ENCODE measurements at places on chromosomes 5 and 9.

DNA sequence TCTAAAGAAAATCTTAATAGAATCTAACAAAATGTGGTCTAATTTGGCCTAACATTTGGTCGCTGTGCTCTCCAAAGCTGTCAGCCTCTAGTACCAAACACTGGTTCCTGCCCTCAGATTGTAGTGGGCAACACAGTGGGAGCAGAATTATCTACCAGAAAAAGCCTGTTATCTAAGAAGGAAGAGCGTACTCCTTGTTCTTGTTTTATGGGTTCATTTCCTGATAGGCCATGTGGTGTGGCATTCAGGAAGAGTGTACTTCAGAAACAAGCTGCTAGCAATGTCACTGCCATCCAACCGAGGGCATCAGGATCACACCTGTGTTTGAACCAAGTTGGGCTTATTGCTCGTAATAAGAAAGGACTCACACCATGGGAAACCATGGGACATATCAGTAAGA is 487.9 kb upstream of the DAP start:
- DNase-seq: no peak

GRCh38 chr5:35026280-35026840 is 21.4 kb downstream of the AGXT2 start:
- peak; percentile 12 for DNase-seq

- DNase-seq: no peak
These were observed at the start of gene HAPLN1 for GRCh38 chr5:83720836-83721537. HAPLN1 (minus strand) TSS chr5:83720855; CDS start chr5:83673523, 47,332 bp downstream.

GRCh38 chr9:125409637-125410521 is 148.3 kb downstream of the GAPVD1 start:
- no peak for DNase-seq

DNA sequence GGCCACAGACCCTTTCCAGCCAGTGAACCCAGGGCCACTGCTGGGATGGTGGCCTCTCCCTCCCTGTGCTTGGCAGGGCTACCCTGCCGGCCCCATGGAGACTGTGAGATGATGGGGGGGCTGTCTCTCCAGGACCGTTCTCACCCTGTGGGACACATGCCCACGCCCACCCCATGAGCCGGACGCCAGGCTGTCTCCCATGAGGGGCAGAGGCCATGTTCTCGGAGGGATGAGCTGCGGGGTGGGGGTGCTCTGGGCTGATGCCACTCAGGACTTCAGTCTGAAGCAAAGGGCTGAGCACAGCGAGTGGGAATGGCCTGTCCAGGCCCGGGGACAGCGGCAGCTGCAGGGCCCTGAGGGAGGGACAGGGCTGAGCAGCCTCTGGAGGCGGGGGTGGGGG is 88.9 kb downstream of the KCNT1 start:
- DNase-seq: no peak

DNA sequence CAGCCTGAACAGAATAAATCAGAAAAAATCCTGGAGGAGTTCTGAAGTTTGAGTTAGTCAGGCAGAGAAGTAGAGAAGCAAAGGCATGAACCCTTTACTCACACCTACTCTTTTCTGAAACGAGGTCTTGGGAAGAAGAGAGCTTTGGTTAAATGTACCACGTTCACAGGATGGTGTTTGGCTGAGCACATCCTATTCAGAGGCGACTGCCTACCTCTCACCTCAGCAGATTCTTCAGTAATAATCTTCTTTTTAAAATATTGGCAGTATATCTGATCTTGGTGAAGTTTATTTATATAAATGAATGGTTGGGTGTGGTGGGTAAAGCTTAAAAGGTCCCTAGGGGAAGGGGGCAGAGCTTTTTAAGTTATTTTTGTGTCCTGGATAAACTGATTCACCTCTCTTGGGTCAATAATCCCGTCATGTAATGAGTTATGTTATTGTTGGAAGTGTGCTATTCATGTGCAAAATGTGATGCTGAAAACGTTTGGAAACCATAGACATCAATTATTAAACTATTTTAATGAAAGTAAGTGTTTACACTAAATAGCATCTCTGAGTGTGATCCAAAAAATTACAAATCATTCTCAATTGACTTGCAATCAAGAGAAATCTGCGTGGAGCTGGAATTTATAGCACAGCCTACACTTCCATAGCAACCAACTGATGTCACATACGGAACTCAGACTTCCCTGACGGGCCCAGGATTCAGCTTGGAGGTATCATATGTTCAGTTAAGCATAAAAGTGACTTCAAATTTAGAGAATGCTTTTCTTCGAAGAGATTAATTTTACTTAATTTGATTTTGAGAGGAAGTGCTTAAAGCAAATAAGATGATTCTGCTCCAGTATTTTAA is 94.3 kb upstream of the EQTN start:
- DNase-seq: no peak

GRCh38 chr9:98149422-98149821 is 30.4 kb upstream of the TRIM14 start:
- DNase-seq: no peak

DNA sequence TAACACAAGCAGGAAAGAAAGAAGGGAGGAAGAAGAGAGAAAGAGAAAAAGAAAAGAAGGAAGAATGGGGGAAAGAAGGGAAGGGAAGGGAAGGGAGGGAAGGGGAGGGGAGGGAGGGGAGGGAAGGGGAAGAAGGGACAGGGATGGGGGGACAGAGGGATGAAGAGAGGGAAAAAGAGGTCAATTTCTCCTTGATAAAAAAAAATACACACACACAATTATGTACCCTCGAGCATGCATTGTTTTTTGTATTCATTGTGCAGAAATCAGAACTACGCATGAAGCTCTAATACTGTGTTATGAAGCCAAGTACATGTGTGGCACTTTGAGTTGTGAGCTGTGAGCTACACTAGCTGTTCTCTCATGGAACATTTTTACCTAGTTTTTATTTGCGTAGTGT is 274.9 kb upstream of the CDH18 start:
- no peak for DNase-seq

GRCh38 chr5:150440948-150441812 is 8.4 kb downstream of the RPS14 start:
- DNase-seq: no peak

GRCh38 chr9:101737165-101737704 is 1.2 kb downstream of the GRIN3A start:
- DNase-seq: no peak

- DNase-seq: no peak
These were observed 41.6 kb downstream of the TRIO start for GRCh38 chr5:14184725-14185124.

DNA sequence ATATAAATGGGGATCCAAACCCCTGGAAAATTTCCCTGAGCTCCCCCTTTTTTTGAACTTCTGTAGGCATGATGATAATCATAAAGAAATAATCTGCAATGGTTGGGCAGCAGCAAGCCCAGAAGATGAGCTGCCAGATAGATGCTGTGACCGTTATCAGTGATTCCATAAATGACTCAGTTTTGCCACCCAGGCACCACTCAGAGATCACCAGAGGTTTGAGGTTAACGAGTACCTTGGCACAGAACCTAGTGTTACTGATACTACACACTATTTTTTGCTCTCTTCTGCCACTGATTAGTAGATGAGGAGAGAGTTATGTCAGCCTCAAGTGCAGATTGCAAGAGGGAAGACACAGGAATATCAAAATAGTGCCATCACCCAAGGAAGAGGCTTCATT is 199.3 kb upstream of the PTGER4 start:
- DNase-seq: no peak

- no peak for DNase-seq
These were observed 89.8 kb upstream of the TUT7 start for GRCh38 chr9:86443992-86444391.

- DNase-seq: no peak
These were observed 252.4 kb upstream of the NFIL3 start for GRCh38 chr9:91676046-91676445.

DNA sequence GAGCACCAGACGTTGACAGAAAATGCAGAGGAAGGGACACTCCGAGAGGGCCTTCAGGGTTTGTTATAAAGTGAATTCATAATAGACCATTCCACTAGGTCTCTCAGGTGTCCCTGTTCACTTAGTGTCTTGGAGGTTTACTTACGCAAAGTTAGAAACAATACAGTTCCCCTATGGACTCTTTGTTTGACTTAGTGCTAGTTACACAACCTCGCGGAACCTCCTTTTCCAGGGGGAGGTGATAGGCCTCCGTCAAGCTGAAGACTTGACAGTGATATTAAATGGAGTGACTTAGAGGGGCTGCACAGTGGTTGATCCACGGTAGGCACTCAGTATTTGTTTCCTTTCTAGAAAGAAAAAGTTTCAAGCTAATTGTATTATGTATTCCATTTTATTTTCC is 1.3 kb downstream of the CCT5 start:
- no peak for DNase-seq

DNA sequence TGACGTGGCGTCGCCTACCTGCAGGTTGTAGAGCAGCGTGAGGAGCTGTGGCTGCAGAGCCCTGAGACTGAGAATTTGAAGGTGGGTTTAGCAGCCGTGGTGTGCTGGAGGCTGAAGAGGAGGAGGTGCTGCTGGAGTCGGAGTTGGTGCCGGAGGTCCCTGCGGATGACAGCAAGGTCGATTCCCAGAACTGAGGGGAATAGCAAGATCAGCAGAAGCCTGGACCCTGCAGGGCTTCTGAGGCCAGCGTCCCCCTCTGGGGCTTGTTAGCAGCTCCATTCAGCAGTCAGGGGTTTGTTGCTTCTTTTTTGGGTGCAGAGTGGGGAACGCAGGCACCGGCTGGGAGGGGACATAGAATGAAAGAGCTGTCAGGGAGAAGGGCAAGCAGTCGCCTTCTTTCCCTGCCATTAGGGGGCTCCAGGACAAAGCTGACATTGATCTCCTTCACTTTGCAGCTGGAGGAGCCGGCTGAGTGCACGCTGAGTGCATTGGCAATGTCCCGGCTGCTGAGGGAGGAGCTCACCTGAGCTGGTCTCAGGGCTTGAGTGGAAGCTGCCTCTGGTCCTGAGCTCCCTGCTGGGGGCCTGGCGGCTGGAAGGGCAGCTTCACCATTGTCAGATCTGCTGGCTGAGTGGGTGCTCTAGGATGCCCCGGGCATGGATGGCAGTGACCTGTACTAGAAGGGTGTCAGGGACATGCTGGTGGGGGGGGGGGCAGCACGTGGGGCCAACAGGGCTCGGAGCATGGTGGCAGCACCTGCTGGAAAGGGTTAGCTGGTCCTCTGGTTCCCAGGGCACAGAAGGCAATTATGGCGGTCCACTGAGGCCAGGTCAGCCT is 20.8 kb downstream of the OBP2B start:
- peak; percentile 44 for DNase-seq

- DNase-seq: no peak
These were observed 84.8 kb upstream of the ALDH1A1 start for GRCh38 chr9:73037613-73038012.

GRCh38 chr5:28954074-28954473 is 1915.7 kb upstream of the CDH9 start:
- DNase-seq: no peak

- no peak for DNase-seq
These were observed 39.8 kb downstream of the HMCN2 start for GRCh38 chr9:130305381-130305780.

- DNase-seq: peak; percentile 82
These were observed 81.0 kb downstream of the SHB start for GRCh38 chr9:37988041-37988440.

DNA sequence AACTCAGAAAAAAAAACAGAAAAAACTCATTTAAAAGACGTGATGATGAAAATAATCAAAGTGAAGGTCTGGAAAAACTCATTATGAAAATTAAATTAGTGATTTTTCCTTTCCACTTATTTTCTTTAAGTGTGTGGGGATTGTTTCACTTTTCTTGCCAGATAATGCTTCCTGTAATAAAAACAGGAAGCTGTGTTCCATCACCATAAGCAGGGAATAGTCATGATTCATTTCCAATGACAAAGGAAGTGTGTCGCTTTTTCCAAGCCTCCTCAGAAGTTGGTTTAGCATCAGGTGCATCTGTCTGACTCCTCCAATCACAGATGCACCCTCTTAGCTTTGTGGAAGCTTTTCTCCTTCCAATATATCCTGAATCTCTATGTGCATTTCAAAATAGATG is 2068.7 kb downstream of the MAT2B start:
- no peak for DNase-seq

DNA sequence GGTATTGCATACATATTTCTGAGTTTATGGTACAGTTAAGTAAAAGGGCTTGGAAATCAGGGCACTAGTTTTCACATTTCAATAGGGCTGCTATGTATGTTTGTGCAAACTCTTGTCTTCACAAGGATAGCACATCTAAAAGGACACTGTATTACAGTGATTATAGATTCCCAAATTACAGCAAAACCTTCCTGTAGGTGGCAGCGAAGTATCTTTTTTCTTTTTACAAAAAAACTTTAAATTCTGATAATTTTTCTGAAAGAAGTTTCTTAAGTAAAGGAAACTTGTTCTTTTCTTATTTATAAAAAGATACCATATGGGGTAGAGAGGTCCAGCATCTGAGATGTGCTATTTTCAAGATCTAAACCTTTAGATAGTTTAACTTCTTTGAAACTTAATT is 337.8 kb downstream of the PTPRD start:
- peak; percentile 9 for DNase-seq

DNA sequence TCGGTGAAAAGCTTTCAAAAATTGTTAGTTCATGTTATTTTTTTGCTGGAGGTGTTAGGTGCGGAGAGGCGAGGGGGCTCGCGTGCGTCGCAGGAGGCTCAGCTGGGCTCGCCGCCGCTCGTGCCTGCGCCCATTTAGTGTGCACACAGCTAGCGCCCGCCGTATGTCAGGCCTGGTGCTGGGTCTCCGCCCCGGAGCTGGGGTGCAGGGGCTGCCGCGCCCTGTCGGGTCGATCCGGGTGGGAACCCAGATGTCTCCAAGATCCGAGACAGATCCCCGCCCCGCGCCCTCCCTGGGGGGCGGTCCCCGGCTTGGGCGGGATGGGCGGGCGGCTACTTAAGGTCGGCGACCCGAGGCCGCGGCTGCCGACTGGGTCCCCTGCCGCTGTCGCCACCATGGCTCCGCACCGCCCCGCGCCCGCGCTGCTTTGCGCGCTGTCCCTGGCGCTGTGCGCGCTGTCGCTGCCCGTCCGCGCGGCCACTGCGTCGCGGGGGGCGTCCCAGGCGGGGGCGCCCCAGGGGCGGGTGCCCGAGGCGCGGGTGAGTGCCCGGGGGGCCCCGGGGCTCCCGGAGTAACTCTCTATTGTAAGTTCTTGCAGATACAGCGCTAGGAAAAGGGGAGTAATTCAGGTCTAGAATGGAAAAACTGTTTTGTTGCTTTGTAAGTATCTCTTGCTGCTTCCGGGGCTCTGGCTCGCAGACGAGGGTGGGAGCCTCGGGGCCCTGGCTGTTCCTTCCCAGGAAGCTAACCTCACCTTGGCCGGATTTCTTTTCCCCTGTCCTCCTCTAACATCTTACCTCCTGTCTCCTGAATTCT is 31.7 kb downstream of the GSN start:
- DNase-seq: peak; percentile 17

- no peak for DNase-seq
These were observed 188.5 kb downstream of the CACNA1B start for GRCh38 chr9:138066049-138066448.

GRCh38 chr5:129460936-129461710 is 1.0 kb downstream of the ADAMTS19 start:
- peak; percentile 6 for DNase-seq

GRCh38 chr9:75185585-75186170 is 97.4 kb downstream of the OSTF1 start:
- no peak for DNase-seq

GRCh38 chr9:114335745-114336144 is 6.1 kb downstream of the ORM2 start:
- DNase-seq: no peak

All from NCI-H1105 (cell line).